GM12864 (cell line): ENCODE measurements at places on chromosomes 1 and 21.

GRCh38 chr1:240484804-240485443, 127.0 kb downstream of the GREM2 start:
- no peak for DNase-seq

DNA sequence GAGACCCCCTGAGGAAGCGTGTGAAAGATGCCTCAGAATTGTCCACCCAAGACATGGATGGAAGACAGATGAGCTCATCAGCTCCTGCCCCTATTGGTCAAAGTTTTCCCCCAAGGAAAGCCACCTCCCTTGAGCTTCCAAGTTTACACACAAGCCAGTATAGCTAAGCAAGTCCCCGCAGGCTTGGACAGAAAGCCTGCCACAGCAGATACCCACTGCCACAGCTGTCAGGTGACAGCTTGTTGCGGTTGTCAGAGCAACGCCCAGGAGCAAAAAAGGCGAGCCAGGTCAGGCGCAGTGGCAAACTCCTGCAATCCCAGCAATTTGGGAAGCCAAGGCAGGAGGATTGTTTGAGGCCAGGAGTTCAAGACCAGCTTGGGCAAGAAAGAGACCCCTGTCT, 60.9 kb upstream of the IFNAR2 start:
- DNase-seq: no peak

DNA sequence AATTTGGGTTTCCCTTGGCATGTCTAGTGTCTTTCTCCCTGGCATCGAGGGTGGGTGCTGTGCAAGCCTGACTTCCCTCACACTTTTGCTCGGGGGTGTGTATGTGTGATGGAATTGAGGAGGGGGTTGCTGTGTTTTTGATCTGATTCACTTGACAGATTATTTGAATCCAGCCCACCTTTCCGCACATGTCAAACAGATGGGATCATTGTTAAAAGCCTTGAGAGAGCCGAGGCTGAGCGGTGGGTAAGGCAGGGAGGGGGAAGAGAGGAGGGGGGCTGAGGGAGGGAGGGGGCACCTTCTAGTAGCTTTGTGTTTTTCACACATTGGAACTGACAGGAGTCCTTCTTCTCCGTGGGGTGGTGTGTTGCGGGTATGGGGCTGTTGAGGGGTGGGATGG, 90.0 kb downstream of the PAPPA2 start:
- no peak for DNase-seq

DNA sequence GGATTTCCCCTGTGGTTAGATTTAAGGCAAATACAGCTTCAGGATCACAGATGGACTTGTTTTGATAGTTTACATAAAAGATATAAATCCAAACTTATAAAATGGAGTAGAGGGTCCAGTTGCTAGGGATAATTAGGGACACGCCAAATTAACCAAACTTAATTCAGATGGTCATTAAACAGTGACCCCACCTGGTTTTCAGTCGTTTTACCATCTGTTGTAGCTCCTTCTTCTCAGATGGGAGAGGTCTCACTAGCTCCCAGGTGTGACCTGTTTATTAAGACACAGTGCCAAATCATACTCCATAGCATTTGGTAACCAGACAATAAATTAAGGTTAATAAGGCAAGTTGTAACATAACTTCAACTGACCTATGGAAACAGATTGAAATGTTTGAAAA, 8.1 kb upstream of the GADD45A start:
- DNase-seq: no peak

GRCh38 chr1:213381572-213382084, 330.6 kb downstream of the RPS6KC1 start:
- DNase-seq: no peak

- DNase-seq: no peak
Measured at GRCh38 chr1:210496063-210496462, 167.4 kb downstream of the HHAT start.

- no peak for DNase-seq
Measured at GRCh38 chr1:238419209-238419608, 528.5 kb upstream of the ZP4 start.

- DNase-seq: no peak
Measured at GRCh38 chr1:220338759-220339158, 66.5 kb upstream of the RAB3GAP2 start.

DNA sequence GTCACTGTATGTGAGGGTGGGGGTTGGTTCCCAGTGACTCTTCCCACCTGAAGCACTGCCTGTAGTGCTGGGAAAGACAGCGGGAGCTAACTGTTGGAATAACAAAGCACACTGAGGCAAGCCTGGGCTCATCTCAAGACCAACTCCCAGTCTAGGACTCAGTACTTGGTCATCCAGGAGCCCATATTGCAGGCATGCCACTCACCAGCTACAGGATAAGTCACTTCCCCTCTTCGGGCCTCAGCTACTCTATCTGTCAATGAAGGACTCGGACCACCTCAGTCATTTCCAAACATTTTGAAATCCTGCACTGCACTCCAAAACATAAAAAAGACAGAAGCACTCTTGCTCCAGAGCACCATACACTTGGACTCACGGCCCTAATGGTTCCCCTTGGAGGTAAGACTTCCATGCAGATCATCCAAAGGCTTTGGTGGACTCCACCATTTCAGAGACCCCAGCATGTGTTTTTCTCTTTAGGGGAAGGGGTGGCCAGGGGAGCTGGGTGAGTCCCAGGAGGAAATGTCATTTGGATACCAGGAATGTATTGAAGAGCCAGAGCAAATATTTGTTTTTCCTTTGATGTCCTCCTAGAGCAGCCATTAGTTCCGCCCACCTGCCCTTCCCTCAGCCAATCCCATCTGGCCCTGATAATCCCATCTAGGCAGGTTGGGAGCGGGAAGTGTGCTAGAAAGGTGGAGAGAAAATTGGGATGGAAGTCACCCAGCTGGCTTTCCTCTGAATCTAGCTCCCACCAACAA, 3.1 kb downstream of the NUAK2 start:
- no peak for DNase-seq

- no peak for DNase-seq
Measured at GRCh38 chr1:228007801-228008341, 1.1 kb downstream of the WNT3A start.

GRCh38 chr1:77126307-77126706, 92.9 kb downstream of the PIGK start:
- DNase-seq: peak; percentile 3

DNA sequence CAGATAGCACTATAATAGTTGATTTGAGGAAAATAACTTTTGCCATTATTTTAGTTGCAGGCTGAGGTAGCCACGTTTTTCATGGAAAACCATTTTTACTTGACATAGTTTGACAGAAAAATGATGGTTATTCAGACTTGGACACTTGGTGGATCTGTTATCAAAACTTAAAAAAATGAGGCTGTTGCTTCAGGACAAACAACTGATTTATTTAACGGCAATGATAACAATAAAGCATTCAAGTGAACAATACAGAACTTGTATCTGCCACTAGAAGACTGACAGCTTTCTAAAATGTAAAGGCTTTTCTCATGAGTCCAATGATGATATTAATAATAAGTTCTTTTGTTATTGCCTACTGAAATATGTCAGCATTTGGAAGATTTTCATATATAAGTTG, 322.9 kb downstream of the BRINP3 start:
- DNase-seq: no peak

DNA sequence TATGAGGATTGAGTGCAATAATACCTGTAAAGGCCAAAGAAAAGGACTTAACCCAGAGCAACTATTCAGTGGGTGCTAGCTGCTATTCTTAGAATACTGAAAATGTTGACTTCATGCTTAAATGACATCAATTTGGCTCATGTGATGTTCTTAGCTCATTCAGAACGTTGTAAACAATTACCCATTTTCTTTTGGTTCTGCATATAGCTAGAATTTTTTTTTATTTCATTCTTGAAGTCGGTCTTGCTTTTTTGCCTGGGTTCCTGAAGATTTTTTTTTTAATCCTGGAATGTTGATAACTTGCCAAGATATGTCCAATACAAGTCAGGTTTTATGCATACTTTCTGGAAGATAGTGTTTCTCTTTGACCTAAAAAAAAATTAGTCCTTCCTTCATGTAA, 772.0 kb downstream of the LTN1 start:
- no peak for DNase-seq

DNA sequence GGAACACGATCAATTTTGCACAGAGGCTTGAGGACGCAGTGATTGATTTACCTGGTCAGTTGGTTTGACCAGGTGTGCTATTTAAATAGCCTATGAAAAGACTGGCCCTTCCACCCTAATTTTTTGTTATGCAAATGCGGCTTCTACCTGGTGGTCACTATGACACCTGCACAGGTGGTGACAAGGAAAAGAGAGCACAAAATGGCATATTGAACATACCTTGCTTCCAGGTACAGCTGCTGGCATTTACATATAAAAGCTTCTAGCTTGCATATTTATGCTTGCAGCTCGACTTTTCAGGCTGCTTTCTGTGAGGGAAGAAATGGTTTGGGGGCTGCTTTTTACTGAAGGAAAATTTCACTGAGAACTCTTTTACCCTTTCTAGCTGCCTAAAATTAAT, 15.3 kb upstream of the FMO4 start:
- DNase-seq: no peak

DNA sequence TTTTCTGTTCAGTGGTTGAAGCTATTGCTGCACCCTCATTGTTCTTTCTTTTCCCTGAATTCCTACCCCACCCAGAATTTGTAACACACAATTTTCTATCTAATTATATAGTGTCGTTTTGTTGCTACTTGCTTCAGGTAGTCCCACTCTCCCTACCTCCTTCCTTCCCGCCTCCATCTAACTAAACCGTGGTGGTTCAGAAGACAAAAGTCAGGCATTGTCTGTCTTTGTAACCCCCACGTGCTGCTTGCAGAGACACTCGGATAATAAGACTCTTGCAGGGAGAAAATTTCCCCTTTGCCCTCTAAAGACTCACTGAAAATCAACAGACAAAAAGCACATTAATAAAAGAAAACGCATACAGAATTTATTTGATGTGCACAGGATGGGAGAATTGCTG, 46.2 kb upstream of the BTG3 start:
- no peak for DNase-seq

DNA sequence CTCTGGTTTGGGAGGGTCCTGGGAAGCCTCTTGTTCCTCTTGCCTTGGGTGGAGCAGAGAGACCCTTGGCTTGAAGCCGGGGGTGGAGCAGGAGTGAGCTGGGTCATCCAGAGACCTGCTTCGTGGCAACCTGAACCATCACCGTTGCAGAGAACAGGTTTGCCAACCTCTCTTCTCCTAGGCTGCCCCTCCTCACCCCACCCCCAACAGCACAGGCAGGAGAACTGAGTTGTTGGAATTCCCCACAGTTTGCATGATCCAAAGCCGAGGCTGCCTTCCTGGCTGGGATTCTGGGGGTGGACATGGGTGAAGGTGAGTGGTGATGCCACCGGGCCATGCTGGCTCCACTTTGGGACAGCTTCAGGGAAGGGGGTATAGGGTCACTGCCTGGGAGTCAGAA, 2.2 kb downstream of the WNT4 start:
- DNase-seq: no peak
